ENCODE measurements at places on chromosomes 6 and 20.

DNA sequence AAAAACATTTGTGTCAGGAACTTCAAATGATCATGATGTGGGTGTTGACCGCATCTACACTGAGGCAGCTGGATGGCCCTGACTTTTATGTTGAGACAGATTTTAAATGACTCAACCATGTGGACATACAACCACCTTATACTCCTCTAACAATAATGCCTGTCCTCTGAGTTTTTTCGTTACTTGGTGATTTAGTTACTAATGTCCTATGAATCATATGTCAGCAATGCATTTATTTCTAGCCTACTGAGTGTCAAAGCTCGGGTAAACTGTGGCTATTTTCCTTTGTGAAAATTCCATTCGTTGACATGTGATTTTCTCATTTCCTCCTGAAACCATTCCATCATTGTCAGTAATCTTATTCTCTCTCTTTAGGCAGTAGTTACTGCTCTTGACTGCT, 38.9 kb upstream of the NKX2-4 start:
- no peak for DNase-seq

- no peak for DNase-seq
Observed at GRCh38 chr6:37319856-37320480, 33.8 kb upstream of the RNF8 start.

DNA sequence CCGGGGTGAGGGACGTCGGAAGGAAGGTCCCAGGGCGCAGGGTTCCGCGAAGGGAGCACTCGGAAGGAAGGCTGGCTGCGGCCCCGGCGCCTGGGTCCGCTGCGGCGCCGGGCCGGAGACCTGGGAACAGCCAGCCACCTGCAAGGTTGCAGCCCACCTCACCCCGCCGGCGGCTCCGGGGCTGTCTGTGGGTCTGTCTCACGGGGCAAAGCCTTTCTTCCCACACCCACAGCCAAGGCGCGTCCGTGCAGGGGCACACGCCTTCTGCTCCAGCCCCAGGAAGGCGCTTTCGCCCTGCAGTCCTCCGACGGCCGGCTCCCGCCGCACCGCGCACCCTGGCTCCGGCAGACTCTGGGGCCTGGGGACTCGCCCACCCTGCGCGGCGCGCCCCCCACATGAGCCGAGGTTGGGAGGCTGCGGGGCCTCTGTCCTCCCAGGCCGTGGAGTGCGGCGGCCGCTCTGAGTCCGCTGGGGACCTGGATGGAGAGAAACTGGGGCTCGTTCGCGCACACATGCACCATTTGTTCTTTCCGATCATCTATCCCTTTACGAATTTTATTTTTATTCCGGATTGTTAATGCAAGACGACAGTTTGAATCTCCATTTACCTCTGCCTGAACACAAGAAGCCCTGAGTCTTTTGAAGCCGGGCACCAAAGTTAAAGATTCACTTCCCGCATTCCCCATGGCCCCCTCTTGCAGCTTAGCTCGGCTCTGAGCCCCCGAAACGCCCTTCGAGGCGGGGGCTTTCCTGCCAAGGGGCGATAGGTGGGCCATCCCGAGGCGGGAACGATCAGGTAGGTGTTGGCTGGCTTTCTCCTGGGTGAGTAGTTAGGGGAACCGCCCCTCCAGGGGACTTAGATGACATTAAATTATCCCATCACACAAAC, 4.5 kb upstream of the FOXC1 start:
- DNase-seq: no peak

GRCh38 chr6:159036673-159037072, 8.1 kb downstream of the TAGAP start:
- no peak for DNase-seq

DNA sequence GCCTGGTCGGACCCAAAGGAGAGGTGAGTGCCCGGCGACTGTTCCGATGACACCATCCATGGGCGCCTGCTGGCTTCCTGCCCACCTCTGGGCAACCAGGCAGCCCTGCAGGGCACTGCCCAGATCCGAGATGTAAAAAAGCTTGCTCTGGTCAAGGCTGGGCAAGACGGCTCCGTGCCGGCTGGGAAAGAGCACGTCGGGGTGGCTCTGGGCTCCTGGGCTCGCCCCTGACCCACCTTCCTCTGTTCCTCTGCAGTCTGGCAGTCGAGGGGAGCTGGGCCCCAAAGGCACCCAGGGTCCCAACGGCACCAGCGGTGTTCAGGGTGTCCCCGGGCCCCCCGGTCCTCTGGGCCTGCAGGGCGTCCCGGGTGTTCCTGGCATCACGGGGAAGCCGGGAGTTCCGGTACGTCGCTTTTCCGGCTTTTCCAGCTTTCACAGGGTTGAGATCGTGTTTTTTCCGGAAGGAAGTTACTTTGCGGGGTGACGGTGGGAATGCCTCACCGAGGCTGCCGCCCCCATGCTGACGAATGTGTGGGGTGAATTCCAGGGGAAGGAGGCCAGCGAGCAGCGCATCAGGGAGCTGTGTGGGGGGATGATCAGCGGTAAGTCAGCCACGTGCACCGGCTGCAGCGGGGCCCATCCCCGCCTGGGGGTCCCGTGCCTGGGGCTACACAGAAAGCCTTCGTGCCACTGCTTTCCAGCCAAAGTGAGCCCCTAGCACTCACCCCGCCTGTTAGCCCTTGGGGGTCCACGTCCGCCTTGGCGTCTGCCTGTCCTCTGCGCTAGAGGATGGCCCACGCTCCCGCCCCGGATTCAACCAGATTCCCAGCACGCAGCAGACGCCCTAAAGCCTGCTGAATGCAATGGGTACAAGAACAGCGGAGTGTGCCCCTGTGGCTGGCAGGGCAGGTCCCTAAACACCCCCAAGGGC, 19.3 kb downstream of the COL9A3 start:
- DNase-seq: no peak

DNA sequence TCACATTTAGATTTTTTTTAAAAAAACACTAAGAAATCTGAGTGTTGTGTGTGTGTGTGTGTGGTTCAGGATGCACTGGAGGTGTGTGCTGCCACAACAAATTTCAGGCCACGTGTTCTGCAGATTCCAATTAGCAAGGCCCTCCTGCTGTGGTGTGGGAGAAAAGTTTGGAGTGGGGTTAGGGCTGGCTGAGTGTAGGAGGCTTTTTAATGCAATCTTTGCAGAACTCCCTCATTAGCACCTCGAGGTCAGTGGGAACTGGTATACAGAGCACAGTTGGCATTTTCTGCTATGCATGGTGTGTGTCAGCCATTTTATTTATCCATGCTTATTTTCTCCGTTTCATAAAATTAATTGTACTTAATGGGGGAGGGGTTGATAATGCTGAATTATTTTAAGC, 187.6 kb downstream of the SOX4 start:
- no peak for DNase-seq

DNA sequence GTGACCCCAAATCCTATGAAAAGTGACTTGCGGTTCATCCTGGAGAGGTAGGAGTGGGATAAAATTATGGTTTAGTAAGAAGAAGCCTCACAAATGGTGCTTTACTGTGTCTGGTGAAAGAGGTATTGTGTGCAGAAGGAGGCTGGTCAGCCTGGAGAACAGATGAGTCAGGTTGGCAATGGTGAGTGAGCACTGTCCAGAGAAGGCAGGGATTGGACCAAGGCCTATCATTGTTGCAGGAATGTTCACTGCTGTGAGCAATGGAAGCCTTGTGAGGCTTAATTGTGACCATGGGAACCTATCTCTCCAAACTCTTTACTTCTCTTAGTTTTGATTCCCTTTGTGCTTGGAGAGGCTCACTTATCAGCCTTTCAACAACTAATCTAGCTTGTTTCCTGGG, 89.0 kb upstream of the KCNK16 start:
- DNase-seq: no peak

GRCh38 chr6:99743647-99744046, 137.0 kb downstream of the PRDM13 start:
- no peak for DNase-seq

DNA sequence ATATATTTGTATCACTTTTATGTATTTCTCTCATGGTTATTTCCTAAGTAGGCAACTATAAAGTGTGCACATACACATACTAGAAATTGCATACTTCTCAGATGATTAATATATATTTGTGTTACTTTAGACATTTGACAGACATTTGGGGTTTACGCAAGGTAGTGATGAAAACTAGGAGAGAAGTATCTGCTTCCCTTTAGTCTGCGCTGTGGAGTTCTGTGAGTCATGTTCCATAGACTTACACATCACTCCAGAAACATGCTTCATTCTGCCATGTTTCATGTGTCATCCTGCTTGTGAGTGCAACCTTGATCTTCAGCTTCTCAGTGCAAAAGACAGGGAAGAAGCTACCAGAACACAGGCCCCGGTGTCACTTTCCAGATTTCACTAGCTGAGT, 200.7 kb upstream of the BMP2 start:
- DNase-seq: no peak

- DNase-seq: no peak
Observed at GRCh38 chr6:136840276-136841001, 18.0 kb downstream of the PEX7 start.

DNA sequence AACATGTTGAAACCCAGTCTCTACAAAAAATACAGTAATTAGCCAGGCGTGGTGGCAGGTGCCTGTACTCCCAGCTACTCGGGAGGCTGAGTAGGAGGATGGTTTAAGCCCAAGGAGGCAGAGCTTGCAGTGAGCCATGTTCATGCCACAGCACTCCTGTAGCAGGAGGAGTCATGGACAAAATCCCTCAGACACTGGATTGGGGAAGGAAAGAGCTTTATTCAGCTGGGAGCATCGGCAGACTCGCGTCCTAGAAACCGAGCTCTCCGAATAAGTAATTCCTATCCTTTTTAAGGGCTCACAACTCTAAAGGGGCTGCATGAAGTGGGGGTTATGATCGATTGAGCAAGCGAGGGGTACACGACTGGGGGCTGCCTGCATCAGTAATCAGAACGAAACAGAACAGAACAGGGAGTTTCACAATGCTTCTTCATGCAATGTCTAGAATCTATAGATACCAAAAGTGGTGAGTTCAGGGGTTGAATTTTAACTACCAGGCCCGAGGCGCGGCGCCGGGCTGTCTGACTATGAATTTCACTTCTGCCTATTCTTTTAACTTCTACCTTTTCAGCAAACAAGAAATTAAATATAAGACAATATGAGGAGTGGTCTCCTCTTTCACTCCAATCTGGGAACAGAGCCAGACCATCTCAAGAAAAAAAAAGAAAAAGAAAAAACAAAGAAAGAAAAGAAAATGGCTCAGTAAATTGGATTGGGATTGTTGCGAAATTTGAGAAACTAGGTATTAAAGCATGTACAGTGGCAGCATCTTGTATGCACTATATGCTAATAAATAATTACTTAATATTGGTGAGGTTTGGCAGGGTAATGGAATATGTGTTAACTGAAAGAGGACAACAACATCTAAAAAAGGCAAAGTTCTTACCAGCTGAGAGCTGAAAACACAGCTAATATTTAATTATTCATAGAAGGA, 23.6 kb downstream of the HMGN4 start:
- DNase-seq: no peak

GRCh38 chr20:34511891-34512265, 4.3 kb upstream of the DYNLRB1 start:
- no peak for DNase-seq

GRCh38 chr6:54737247-54737646, 109.3 kb upstream of the FAM83B start:
- DNase-seq: no peak
